Subcutaneous preadipocyte (primary cell): ENCODE measurements at places on chromosomes 3 and 15. TPM values are rescaled to one million over a fixed set of nuclear protein-coding genes. Genes with fewer than 3 reads are reported as not detected.

Gene CFAP100
- total RNA-seq, result not detected in 2 replicates

Gene RPL14
- total RNA-seq, result 216 and 362 TPM in 2 replicates

Gene LNP1
- total RNA-seq, result 4.3 and 4.4 TPM in 2 replicates

Gene ZNF619
- total RNA-seq, result 6.2 and 6.8 TPM in 2 replicates

Gene SPSB4
- not detected in 2 replicates for total RNA-seq

Gene THOC7
- total RNA-seq, result 41.4 and 42.3 TPM in 2 replicates

Gene LRRK1
- total RNA-seq, result 14.7 and 17.0 TPM in 2 replicates

Gene GOLGA8Q
- total RNA-seq, result 0.20 and 1.1 TPM in 2 replicates

Gene ABCC5
- 13.6 and 16.4 TPM in 2 replicates for total RNA-seq

Gene BNC1
- total RNA-seq, result 1.5 and 14.3 TPM in 2 replicates

Gene RASGRF1
- not detected in 2 replicates for total RNA-seq

Gene SCN11A
- total RNA-seq, result under 0.01 TPM in 1 of 2 replicates, not detected in the other

Gene ACTRT3
- 2.2 and 3.5 TPM in 2 replicates for total RNA-seq

Gene SH2D7
- total RNA-seq, result not detected in 2 replicates

Gene SIAH2
- total RNA-seq, result 32.6 and 38.2 TPM in 2 replicates

Gene LIPC
- total RNA-seq, result 0.20 TPM in 1 of 2 replicates, not detected in the other

Gene TFRC
- total RNA-seq, result 157 and 191 TPM in 2 replicates

Gene ADPRH
- 2.7 and 5.9 TPM in 2 replicates for total RNA-seq

Gene SCG3
- not detected in 2 replicates for total RNA-seq

Gene HDC
- total RNA-seq, result not detected in 2 replicates

Gene DOCK3
- under 0.01 and 0.20 TPM in 2 replicates for total RNA-seq

Gene HYAL1
- 2.7 and 3.7 TPM in 2 replicates for total RNA-seq

Gene UMPS
- total RNA-seq, result 16.9 and 36.9 TPM in 2 replicates

Gene RAF1
- total RNA-seq, result 80.1 and 89.5 TPM in 2 replicates

Gene MYZAP
- total RNA-seq, result under 0.01 and 0.59 TPM in 2 replicates

Gene RARB
- total RNA-seq, result 1.5 and 2.2 TPM in 2 replicates

Gene CPA3
- total RNA-seq, result not detected in 2 replicates

Gene ELP6
- 25.0 and 29.9 TPM in 2 replicates for total RNA-seq

Gene GRAMD1C
- total RNA-seq, result 0.73 and 1.8 TPM in 2 replicates

Gene SAMMSON
- not detected in 2 replicates for total RNA-seq

Gene AHSG
- total RNA-seq, result not detected in 2 replicates

Gene CHRNA7
- under 0.01 TPM in 2 replicates for total RNA-seq
